ENCODE measurements at places on chromosomes 2 and 18. TPM values are rescaled to one million over a fixed set of nuclear protein-coding genes. Genes with fewer than 3 reads are reported as not detected.

- H3K4me3 ChIP-seq = no peak overlapping the region
- DNase-seq = no peak
- no peaks in the 10 kb centered on the region for H3K36me3 ChIP-seq
Measured at GRCh38 chr2:239778042-239778851, 246.9 kb downstream of the NDUFA10 start.

DNA sequence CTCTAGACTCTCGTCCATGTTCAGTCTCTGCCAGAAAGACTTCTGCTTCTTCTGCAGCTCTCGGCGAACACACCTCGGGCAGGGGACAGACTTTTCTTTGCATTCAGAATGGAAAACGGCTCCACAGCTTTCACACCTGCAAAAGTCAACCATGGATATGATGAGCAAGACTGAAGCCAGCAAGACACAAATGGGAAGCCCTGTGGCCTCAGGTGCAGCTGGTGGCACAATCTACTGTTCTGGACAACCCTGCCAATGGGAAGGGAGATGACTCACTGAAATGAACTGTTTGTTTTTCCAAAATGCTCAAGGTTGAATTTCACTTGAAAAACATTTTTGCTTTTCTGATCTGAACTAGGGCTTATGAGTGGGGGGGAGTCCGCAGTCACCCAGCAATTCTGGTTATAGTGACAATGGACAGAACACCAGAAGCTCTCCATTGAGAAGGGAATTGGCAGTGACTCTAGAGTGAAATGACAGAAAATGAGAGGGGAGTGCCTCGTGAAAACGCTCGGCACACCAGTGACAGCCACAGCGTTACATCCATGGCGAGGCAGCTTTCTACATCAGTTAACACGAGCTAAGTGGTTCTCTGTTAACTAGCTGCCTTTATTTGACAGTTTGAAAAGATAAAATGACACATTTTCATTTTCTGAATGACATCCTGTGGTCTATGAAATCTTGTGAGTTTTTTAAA, 58.8 kb upstream of the FZD5 start:
- no peaks in the 10 kb centered on the region for H3K36me3 ChIP-seq
- peak overlapping the region; percentile 85 for H3K27ac ChIP-seq
- H3K27me3 ChIP-seq = no peaks in the 10 kb centered on the region
- no peak for DNase-seq
- peaks cover 20% of the 10 kb centered on the region for H3K4me1 ChIP-seq

DNA sequence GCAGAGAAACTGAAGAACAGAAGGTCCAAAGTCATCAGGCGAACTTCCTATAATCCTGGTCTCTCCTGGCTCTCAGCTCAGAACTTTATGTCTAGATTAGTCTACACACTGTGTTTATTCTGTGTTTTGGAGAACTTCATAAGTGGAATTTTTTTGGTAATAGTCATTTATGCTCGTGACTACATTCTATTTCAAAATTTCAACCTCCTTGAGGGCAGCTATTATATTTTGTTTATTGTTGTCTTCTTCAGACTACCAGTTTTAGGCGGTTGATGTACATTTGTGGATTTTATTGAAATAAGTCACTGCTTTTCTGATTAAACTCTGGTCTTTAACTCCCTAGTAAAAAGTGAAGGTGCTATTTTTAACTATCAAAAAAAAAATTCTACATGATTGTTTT, 816.6 kb downstream of the SATB2 start:
- H3K4me3 ChIP-seq = no peak overlapping the region
- H3K4me1 ChIP-seq = no peaks in the 10 kb centered on the region
- DNase-seq = no peak
- H3K36me3 ChIP-seq = no peaks in the 10 kb centered on the region

- no peak overlapping the region for H3K4me3 ChIP-seq
- peak; percentile 83 for DNase-seq
- no peak overlapping the region for H3K27ac ChIP-seq
- no peaks in the 10 kb centered on the region for H3K36me3 ChIP-seq
- no peaks in the 10 kb centered on the region for H3K4me1 ChIP-seq
Measured at GRCh38 chr18:50203801-50204604, 9.1 kb upstream of the MYO5B start.

DNA sequence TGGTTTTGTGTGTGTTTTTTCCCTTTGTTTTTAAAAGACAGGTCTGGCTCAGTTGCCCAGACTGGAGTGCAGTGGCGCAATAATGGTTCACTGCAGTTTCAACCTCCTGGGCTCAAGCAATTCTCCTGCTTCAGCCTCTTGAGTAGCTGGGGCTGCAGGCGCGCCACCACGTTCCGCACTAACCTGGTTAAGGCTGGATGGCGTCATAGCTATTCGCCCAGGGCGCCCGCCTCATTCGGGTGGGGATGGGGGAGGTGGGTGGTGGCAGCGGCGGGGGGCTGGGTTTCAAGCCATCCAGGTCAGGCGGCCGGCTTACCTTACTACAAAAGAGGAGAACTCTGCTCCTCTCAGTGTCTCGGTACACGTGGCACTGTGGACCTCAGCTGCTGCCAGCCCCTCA, 42.8 kb downstream of the EEF1B2 start:
- no peaks in the 10 kb centered on the region for H3K4me1 ChIP-seq
- H3K4me3 ChIP-seq = no peak overlapping the region
- H3K36me3 ChIP-seq = no peaks in the 10 kb centered on the region

GRCh38 chr2:860259-860855, 90.3 kb upstream of the SNTG2 start:
- no peak overlapping the region for H3K4me3 ChIP-seq
- peaks cover 14% of the 10 kb centered on the region for H3K4me1 ChIP-seq
- H3K36me3 ChIP-seq = no peaks in the 10 kb centered on the region
- H3K27ac ChIP-seq = no peak overlapping the region

GRCh38 chr2:2097549-2097948, 233.5 kb downstream of the MYT1L start:
- no peak overlapping the region for H3K27ac ChIP-seq
- H3K27me3 ChIP-seq = no peaks in the 10 kb centered on the region

DNA sequence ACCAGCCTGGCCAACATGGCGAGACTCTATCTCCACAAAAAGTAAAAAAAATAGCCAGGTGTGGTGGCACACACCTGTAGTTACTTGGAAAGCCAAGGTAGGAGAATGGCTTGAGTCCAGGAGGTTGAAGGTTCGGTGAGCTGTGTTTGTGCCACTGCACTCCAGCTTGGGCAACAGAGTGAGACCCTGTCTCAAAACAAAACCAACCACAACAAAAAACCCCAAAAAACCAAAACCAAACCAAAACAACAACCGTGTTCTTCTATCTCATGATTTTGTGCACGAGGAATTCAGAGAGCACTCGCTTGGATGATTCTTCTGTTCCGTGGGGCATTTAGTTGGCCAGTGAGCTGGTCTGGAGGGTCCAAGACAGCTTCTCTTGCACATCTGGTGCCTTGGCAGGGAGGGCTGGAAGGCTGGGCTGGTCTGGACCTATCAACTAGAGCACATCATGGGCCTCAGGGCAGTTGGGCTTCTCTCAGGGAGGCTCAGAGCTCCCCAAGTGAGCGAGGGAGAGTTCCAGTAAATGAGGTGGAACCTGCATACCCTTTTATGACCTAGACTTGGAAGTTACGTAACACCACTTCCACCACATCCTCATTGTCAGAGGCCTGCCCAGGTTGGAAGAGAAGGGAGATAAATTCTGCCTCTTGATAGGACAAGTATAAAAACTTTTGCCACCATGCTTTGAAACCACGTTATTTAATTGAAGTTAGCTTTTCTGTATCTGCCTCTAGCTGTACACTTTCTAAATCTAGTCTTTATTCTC, 25.2 kb downstream of the SIX2 start:
- no peaks in the 10 kb centered on the region for H3K36me3 ChIP-seq
- no peak overlapping the region for H3K27ac ChIP-seq
- H3K4me3 ChIP-seq = no peak overlapping the region
- H3K4me1 ChIP-seq = no peaks in the 10 kb centered on the region

DNA sequence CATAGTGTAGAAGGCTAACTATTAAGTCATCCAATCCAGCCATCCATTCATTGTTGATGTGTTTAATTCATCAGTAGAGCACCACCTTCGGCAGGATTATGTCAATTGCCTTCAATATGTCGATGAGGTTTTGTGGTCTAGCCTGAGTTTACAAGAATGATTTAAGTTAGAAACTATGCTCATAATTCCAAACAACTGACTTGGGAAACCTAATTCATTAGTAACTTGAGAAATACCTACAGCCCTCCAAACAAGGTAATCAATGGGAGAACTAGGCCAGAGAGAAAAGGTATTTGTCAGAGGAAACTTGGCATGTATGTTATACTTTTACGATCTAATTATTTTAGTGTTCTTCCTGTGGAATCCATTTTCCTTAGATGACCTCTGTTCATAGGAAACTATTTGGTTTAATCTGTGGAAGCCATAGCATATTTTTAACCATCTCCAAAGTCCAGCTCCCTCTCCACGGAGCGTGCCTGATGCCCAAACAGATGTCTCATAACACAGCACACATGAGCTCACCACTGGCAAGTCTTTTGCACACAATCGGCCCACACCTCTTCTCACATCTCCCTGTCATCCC, 148.5 kb downstream of the GFPT1 start:
- no peak overlapping the region for H3K4me3 ChIP-seq
- no peaks in the 10 kb centered on the region for H3K27me3 ChIP-seq
- no peak for DNase-seq
- no peaks in the 10 kb centered on the region for H3K36me3 ChIP-seq

The SERPINB7 gene
- 1.9 TPM for polyA plus RNA-seq

The ABCG8 gene
- 6.5 TPM for polyA plus RNA-seq

- no peaks in the 10 kb centered on the region for H3K4me1 ChIP-seq
- no peak overlapping the region for H3K27ac ChIP-seq
- H3K27me3 ChIP-seq = peaks cover 11% of the 10 kb centered on the region
- no peak overlapping the region for H3K4me3 ChIP-seq
Measured at GRCh38 chr2:26591619-26592505, 49.3 kb downstream of the CIB4 start.

DNA sequence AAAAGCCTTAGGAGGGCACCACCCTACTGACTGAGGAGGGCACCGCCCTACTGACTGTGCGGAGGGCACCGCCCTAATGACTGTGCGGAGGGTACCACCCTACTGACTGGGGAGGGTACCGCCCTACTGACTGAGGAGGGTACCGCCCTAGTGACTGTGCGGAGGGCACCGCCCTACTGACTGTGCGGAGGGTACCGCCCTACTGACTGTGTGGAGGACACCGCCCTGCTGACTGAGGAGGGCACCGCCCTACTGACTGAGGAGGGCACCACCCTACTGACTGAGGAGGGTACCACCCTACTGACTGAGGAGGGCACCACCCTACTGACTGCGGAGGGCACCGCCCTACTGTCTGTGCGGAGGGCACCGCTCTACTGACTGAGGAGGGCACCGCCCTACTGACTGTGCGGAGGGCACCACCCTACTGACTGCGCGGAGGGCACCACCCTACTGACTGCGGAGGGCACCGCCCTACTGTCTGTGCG, 150.2 kb upstream of the NFATC1 start:
- H3K36me3 ChIP-seq = no peaks in the 10 kb centered on the region
- no peaks in the 10 kb centered on the region for H3K27me3 ChIP-seq
- DNase-seq = no peak
- no peak overlapping the region for H3K4me3 ChIP-seq
- no peaks in the 10 kb centered on the region for H3K4me1 ChIP-seq

The SOX11 gene
- 2.5 TPM for polyA plus RNA-seq
